ENCODE measurements at places on chromosomes 12 and 14.

GRCh38 chr12:116152268-116152667 lies 125.2 kb downstream of the MED13L start:
- DNase-seq: no peak

DNA sequence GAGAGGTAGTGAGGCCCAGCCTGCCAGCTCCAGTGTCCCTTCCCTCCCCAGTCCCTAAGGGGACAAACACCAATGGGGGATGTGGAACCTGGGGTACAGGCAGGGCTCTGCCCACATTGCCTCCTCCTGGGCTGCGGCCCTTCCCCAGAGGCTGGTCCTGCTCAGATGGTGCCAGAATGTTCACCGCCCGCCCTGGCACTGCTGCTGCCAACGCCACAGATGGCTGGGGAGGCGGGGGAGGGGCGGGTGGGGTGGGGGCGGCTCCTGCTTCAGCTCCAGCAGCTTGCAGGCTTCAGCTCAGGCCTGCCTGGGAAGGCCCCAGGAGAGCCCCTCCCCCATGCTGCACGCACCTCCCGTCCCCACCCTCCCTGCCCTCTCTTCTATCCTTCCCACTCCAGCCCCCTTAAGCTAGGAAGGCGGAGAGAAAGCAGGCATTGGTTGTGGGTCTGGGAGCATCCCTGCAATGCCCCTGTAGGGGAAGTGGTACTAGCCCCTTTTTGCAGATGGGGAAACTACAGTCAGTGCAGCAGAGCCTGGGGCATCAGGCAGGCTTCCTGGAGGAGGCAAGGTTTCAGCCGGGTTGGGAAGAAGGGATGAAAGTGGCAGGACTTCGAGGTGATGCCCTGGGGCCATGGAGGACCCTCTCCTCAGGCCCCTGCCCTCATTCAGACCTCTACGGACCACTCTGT lies 2.0 kb upstream of the BEGAIN start:
- DNase-seq: no peak

- DNase-seq: no peak
Measured at GRCh38 chr14:105138021-105138541, 30.5 kb downstream of the JAG2 start.

- DNase-seq: no peak
Measured at GRCh38 chr12:48998497-48999353, 450 bp downstream of the DDN start.

DNA sequence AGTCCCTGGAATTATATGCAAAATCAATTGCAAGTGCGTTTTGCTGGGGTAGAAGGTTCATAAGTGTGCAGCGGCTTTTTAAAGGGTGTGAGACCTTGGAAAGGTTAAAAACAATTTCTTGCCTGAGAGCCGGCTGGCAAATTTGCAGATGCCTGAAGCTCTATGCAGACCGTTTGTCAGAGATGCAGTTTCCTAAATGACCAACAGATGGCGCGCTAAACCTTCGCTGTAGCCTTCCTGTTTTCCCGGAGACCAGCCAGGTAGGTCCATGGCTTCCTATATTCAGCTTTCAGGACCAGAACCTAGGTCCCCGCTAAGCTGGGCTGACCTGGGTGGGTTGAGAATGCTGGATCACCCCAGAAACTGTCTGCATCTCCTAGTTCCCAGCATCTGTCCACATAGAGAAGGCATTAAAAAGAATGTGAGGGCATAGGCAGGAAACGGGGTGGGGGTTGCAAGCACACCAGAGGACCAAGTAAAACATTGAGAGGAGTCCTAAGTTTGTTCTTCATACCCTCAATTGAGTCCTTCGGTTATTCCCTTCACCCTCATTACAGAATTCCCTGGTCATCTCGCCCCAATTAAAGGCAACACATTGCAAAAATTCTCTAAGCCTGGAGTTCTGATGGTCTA lies 5.7 kb upstream of the NOS1 start:
- peak; percentile 23 for DNase-seq

DNA sequence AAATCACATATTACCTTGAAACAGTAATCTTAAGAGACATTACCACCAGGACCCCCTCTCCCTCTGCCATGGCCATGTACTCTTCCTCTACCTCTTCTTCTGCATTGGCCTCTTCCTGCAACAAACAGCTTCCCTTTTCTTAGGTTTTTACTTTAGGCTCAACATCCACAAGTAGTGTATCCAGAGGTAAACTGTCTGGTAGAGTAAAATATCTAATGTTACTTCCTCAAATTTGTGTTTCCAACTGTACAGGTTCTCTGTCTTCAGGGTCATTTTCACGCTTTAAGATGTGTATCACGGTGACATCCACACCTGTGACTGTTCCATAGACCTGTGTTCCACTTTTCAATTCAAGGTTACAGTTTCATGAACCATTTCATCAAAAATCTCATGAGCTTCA lies 13.4 kb downstream of the CDK17 start:
- DNase-seq: no peak

GRCh38 chr12:66500091-66500490 lies 178.8 kb downstream of the GRIP1 start:
- no peak for DNase-seq

- DNase-seq: no peak
Measured at GRCh38 chr14:88255798-88256197, 67.3 kb downstream of the KCNK10 start.

- DNase-seq: no peak
Measured at GRCh38 chr14:100307766-100308426, 1.7 kb upstream of the SLC25A29 start.

DNA sequence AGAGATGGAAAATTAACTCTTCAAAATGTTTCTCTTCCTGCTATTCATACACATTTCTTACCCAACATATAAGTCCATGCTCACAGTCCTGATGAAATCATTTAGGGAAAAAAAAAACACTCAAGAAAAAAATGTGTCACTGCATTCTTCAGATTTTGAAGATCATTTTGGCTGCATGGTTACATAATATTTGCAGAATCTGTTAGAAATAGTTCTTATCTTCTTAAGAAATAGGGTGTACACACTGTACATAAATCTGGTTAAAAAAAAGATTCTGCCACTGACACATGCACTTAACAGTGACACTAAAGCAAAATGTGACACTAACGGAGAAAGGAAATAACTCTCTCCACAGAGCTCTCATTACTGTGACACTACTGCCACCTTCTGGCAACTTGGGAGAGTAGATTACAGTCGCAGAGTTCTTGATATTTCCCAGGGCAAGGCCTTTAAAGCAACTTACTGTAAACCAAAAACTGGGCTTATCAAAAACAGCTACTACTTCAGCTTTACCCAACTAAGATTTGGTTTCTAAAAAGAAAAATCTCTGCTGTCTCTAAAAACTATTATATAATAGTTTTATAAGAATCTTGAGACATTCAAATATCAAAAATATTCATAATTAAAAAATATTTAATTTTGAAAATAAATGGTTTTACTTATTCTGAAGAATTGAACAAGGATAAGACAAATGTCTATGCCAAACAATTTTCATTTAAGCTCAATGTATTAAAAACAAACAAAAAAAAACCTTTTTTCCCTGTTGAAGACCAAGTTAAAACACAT lies 65.0 kb downstream of the SETD3 start:
- DNase-seq: no peak

DNA sequence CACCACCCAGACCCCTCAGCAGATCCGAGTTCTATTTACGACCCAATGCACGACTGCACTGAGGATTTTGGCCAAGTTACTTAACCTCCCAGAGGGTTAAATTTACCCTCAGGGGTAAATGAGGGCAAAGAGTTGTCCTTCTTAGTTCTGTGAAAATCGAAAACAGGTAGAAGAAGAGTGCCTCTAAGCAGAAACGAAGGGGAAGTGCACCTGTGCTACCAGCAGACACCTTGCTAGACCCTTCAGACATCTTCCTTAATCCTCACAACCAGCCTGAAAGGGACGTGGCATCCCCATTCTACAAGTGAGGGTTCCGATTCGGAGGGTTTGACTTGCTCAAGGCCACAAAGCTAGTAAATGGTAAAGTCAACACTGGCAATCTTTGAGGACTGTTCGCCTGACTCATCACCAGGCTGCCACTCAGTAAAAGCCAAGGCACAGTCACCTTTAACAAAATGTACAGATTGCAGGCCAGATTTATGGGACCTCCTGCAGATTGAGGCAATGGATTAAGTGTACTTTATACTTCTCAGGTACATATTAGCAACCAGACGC lies 1.6 kb downstream of the GSG1 start:
- DNase-seq: no peak

DNA sequence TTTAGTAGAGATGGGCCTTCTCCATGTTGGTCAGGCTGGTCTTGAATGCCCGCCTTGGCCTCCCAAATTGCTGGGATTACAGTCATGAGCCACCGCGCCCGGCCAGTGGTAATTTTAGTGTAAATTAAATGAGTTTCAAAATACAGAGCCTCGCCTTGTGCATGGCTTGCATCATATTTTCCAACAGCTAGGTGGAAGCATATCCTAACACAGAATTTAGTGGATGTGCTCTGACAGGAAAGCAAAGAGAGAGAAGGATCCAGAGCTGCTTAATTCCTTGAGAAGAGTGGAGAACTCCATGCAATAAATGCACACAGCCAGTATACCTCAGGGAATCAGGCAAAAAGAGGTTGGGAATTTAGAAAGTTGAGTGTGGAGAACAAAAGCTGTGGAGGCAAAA lies 2.5 kb downstream of the OR6C2 start:
- no peak for DNase-seq

- no peak for DNase-seq
Measured at GRCh38 chr14:69880044-69880487, 850 bp downstream of the SMOC1 start.

GRCh38 chr12:79023261-79023660 lies 158.7 kb downstream of the SYT1 start:
- DNase-seq: no peak

DNA sequence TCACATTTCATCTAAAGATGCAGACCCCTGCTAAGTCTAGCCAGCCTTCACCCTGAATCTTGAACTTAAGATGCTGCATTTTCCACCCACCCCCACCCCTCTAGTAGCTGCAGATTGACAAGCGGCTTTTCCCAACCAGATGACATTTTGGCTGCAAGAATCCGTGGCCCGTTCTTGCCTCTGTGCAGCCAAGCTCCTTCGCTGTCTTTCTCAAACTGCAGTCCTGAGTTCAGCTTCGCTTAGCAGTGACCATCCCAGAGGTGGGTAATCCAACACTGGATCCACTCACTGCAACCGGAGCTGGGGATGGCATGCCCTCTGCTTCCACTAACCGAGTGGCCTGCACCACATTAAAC lies 765 bp upstream of the NFYB start:
- DNase-seq: no peak

DNA sequence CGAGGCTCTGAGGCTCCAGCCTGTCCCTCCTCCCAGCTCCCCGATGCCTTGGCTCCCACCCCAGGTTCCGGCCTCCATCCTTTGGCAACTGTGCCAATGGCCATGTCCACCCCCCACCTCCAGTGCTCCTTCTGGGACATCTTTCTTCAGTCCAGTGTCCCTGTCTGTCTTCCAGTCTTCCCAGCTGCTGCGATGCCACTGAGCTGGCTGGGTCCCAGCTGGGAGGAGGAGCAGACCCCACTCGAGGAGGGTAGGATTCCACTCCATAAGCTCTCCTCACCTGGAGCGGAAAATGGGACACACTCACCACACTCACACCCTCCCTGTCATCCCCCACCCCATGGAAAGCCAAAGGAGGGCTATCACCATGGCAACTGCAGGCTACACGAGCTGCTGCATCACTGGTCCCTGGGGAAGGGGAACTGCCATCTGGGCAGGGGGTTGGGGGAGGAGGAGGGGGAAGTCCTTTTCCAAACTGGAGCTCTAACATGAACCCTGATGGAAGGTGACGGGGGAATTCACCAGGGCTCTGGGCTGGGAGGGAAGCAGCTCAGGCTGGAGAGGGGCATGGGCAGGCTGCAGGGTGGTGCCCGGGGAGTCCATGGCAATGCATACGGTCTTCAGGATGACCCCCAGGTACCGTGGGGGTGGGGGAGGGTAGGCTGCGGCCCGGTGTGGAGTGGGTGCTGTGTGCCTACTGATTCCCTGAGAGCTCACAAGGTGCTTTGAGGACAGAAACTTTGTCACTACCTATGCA lies 94.3 kb downstream of the LRRC74A start:
- DNase-seq: no peak

- no peak for DNase-seq
Measured at GRCh38 chr14:75499084-75499875, 23.0 kb upstream of the BATF start.

DNA sequence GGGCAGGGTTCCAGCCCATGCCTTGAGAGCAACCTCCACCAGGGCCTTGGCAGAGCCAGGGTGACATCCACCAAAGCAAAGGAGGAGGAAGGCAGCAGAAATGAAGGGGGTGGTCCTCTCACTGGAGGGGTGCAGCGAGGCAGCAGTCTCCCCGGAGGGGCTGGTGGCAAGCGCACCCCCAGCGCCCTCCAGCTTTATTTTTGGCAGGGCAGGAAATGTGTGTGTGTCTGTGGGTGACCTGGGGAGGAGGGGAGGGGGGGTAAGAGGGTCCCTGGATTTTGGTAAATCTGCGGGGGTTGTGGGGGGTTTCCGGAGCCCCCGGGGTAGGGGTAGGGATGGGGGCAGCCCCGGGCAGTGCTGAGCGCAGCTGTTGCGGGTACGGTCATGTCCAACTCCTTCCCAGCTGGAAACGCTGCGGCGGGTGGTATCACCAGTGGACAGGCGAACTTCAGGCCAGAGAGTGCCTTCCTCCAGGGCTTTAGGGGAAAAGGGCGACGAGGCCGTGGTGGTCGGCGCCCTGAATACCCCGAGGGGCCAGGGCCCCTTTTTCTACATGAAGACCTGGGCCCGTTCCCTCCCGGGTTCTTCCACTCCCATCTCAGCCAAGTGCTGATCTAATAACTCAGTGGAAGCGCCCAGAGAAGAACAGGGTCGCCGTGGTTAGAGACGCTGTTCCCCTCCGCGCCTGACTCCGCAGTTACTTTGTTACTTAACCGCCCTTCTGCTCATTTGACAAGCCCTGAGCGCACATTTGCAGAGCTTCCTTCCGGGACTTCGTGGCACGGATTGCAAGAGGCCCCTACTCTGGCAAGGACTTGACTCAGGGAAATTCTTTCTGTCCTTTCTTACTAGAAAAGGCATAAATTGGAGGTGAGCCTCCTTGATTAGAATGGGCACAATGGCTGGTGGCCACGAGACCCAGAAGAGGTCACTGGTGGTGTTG lies 55.2 kb downstream of the FOS start:
- no peak for DNase-seq

- no peak for DNase-seq
Measured at GRCh38 chr14:100476012-100476822, 111.0 kb downstream of the BEGAIN start.

DNA sequence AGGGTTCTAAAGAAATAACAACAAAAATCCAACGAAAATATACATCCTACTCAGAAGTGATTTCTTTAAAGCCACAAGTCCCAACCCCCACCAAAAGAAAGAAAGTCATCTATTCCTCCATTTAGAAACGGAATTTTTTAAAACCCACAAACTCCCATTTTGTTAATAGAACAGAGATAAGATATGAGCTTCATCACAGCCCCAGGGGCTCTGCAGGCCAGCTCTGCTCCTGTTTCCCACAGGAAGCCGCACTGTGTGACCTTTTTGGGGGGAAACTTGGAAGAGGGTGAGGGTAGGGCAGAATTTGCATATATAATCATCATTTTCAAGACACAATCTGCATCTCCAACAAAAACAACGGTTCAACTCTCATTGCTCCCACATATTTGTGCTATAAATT lies 2.8 kb downstream of the FBXL14 start:
- DNase-seq: no peak

Data from stimulated activated CD8-positive, alpha-beta memory T cell treated with anti-CD3 and anti-CD28 coated beads, Interleukin-4, amount 100 ng/mL, for 24 hours (primary cell).